GM10248 (cell line): ENCODE measurements at places on chromosomes 16 and 17.
A peak's percentile ranks its signal among the peaks of the same experiment; 100 is the strongest.

GRCh38 chr16:3696425-3697218 lies 20.7 kb downstream of the TRAP1 start:
- no peak for DNase-seq

DNA sequence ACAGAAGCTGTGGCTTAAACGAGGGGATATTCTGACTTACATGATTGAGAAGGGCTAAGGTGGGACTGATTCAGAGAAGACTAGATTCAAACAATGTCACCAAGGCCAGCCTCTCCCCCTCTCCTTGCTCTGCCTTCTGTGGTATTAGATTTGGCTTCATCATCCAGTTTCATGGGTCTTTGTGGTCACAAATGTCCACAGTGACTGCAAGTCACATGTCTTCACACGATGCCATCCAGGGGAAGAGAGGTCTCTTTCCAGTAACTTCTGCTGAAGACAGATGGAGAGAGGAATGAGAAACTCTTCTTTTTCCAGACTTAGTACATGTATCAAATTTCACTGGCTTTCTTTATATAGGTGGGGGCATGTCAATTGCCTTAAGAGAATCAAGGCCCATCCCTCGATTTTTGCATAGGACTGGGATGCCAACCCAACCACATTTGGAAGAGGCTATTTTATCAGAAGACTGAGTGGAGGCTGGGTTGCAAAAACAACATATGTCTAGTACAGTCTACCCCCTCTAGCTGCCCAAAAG lies 57.3 kb upstream of the HNF1B start:
- DNase-seq, result no peak

DNA sequence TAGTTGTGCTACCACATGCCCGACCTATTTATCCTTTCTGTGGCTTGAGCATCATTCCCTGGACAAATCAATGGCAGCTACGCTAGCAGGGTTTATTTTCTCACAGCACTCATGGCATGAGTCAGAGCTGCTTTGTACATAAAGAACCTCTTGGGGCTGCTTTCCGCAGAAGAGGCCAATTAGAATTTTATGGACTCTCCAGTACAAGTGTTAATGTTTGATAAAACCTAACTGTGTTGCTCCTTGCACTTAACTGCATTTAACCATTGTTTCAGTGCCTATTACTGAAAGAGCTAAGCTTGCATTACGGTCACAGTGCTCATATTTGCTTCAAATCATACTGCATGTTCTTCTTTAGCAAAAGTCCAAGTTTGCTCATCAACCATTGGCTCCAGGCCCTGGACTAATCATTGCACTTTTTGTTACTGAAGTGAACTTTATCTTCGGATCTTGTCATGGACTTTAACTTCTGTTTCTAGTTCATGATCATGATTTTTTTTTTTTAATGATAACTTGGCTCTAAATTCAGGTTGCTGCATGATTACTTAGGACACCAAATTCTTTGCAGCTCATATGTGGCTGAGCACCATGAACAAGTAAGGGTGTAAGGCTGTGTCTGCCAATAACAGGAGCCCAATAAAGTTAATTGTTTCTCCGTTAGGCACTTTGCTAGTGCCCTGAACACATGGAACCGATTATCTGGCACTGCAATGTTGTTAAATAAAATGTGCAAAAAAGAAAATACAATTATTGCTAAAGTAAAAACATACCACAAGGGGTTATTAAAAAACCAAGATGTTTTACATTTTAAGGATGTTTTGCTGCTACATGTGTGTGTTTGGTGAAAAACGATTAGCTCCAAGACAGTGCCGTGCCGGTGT lies 492.2 kb downstream of the KCNJ2 start:
- no peak for DNase-seq

GRCh38 chr17:16301963-16302855 lies 51.1 kb downstream of the CENPV start:
- peak; percentile 6 for DNase-seq

GRCh38 chr17:30519166-30519565 lies 42.0 kb downstream of the GOSR1 start:
- DNase-seq, result no peak

- DNase-seq, result no peak
Measured at GRCh38 chr17:16131593-16131992, 83.7 kb downstream of the NCOR1 start.

GRCh38 chr16:88605186-88606147 lies 32.9 kb upstream of the IL17C start:
- no peak for DNase-seq
